Skeletal muscle tissue (tissue), 5 donors: ENCODE measurements at places on chromosomes 12 and 14. TPM values are rescaled to one million over a fixed set of nuclear protein-coding genes. Genes with fewer than 3 reads are reported as not detected.

Gene WSCD2
- total RNA-seq: 5.7 TPM

Gene APOLD1
- total RNA-seq: 9.9 TPM

Gene PRKD1
- total RNA-seq: 30.3 TPM

Gene PDE3A
- 18.3 TPM for total RNA-seq

Gene KLRG1
- total RNA-seq: 3.7 TPM

Gene GEMIN2
- 29.2 TPM for total RNA-seq

Gene CD163
- 23.0 TPM for total RNA-seq

Gene KRT6C
- not detected for total RNA-seq

Gene TAS2R42
- not detected for total RNA-seq

Gene PAX9
- 0.52 TPM for total RNA-seq

Gene CISTR
- not detected for total RNA-seq

Gene OR9K2
- not detected for total RNA-seq

Gene SEL1L
- total RNA-seq: 34.4 TPM

Gene CACNA1C
- total RNA-seq: 7.3 TPM

Gene FAM216A
- 11.0 TPM for total RNA-seq

Gene RASAL1
- not detected for total RNA-seq

Gene IRAK3
- 11.0 TPM for total RNA-seq

Gene POTEM
- not detected for total RNA-seq

Gene B3GNT4
- total RNA-seq: not detected

Gene MIP
- total RNA-seq: not detected

Gene RTL1
- 9.4 TPM for total RNA-seq

Gene NGB
- total RNA-seq: not detected

Gene SLC25A47
- total RNA-seq: 0.52 TPM

Gene CYP46A1
- 2.1 TPM for total RNA-seq

Gene TPH2
- not detected for total RNA-seq

Gene ARHGEF25
- 23.0 TPM for total RNA-seq

Gene KLRC1
- total RNA-seq: 1.0 TPM

Gene SMCO2
- total RNA-seq: not detected

Gene KRT72
- total RNA-seq: not detected

Gene TMEM119
- 37.1 TPM for total RNA-seq

Gene RGS6
- total RNA-seq: 5.2 TPM

Gene SIRT4
- 3.7 TPM for total RNA-seq

Gene GALNT9
- 0.52 TPM for total RNA-seq

Gene GALNT8
- total RNA-seq: 5.2 TPM

Gene SYT1
- 2.1 TPM for total RNA-seq

Gene PLA2G1B
- not detected for total RNA-seq

Gene EXOC3L4
- 0.52 TPM for total RNA-seq

Gene HCAR2
- total RNA-seq: 1.6 TPM

Gene RBM19
- total RNA-seq: 12.5 TPM
